Activated naive CD4-positive, alpha-beta T cell treated with anti-CD3 and anti-CD28 coated beads for 36 hours (primary cell): ENCODE measurements at places on chromosomes 16 and 17. TPM values are rescaled to one million over a fixed set of nuclear protein-coding genes. Genes with fewer than 3 reads are reported as not detected.

The ZP2 gene
- total RNA-seq = not detected

DNA sequence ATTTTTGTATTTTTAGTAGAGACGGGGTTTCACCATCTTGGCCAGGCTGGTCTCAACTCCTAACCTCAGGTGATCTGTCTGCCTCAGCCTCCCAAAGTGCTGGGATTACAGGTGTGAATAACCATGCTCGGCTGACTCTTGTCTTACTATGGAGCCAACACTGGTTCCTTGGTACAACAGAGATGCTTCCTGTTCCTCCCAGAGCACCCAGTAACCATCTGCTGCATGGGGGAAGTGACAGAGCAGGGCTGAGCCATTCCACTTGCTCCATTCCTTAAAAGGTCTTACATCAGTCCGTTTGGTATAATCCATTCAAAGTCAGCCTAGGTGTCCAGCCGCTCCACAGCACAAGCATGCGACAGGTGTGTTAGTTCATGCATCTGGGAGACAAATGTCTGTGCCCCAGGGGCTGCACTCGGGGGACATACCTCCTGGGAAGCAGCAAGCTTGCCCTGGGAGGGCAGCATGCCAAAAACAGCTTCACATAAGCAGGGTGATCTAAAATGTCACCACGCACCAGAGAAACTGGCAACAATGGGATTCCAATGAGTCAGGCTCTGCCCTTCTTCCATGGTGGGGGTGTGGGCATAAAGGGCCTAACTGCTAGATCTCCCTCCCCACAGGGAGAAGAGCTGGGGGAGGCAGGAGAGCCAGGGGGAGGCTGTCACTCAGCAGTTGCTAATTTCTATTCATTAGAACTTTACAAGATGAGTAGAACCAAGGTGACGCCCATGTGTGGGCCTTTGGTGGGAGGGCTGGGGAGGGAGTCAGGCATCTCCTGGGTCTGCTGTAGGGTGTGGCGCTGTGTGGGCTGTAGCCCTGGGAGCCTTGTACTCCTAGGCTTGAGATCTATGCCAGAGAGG, 35.5 kb downstream of the PIPOX start:
- no peak overlapping the region for H3K4me3 ChIP-seq
- no peaks in the 10 kb centered on the region for H3K36me3 ChIP-seq
- no peaks in the 10 kb centered on the region for H3K27me3 ChIP-seq
- no peak for DNase-seq
- no peaks in the 10 kb centered on the region for H3K4me1 ChIP-seq
- H3K27ac ChIP-seq = no peak overlapping the region

The KLHL10 gene
- not detected for total RNA-seq

DNA sequence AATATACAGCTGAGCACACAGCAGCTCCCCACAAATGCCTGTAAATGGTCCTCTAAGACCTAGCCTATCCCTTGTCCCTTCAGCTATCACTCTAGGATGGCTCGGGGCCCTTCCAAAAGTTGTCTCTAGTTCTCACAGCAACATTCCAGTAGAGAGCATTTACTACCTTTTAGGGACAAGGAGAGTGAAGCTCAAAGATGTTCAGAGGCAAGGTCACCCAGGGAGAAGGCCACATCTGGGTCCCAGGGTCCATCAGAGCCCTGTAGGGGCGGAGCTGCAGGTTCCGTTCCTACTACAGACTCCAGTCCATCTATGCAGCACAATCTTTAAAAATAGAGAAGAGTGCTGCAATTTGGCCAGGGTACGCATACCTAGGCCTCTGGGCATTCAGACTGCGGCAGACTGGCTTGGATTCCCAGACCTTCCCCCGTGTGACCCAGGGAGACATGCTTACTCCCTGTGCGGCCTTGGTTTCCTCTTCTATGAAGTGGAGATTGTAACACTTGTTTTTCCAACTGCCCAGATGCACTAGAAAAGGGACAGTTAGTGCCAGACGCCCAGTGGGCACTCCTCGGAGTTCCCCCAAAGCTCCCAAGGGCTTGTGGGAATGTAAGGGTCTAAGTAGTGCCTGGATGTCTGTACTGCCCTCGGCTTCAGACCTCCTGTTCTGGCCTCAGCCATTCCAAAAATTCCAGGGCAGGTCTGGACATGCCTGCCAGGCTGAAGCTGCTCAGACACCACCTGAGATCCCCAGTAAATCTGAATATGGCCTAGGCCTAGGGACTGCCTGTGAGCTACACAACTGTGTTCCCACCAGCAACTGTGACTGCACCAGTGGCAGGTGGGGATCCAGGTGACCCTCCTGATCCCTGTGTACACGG, 2.5 kb downstream of the SLC12A4 start:
- H3K27ac ChIP-seq = no peak overlapping the region
- no peak for DNase-seq
- no peak overlapping the region for H3K4me3 ChIP-seq
- peaks cover 3% of the 10 kb centered on the region for H3K36me3 ChIP-seq

The PPY gene
- not detected for total RNA-seq

The BCL6B gene
- 0.62 TPM for total RNA-seq

GRCh38 chr17:7112510-7113108, 2.0 kb downstream of the ASGR2 start:
- H3K27me3 ChIP-seq = no peaks in the 10 kb centered on the region
- H3K36me3 ChIP-seq = no peaks in the 10 kb centered on the region
- H3K4me3 ChIP-seq = no peak overlapping the region
- no peak for DNase-seq
- H3K27ac ChIP-seq = no peak overlapping the region
- H3K4me1 ChIP-seq = peaks cover 6% of the 10 kb centered on the region

DNA sequence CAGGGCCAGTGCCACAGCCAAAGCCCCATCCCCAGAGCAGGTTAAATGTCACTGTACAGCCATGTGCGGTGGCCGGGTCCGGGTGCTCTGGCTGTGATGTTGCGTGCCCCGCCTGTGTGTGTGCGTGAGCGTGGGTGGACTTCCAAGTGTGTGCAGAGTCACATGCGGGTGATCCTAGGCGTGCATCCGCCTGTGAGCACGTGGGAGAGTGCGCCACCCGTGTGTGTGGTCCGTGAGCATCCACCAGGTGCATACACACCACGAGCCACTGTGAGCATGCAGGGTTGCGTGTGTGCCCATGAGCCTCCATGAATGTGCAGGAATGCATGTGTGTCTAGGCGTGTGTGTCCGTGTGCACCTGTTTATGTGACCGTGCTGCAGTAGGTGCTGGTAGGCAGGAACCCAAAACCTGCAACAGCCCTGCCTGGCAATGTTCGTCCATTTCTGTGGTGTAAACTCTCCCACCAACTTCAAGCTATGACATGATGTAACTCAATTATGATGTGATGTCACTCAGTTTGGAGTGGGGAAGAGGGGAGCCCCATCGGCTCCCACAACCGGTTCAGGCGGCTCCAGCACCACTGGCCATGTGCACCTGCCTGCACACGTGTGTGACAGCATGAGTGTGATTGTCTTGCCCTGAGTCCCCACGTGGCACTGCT, 37.6 kb upstream of the ACSF3 start:
- peaks cover 2% of the 10 kb centered on the region for H3K4me1 ChIP-seq
- H3K36me3 ChIP-seq = no peaks in the 10 kb centered on the region
- H3K27me3 ChIP-seq = no peaks in the 10 kb centered on the region
- DNase-seq = no peak
- H3K27ac ChIP-seq = no peak overlapping the region
- no peak overlapping the region for H3K4me3 ChIP-seq

The FBXO39 gene
- not detected for total RNA-seq

DNA sequence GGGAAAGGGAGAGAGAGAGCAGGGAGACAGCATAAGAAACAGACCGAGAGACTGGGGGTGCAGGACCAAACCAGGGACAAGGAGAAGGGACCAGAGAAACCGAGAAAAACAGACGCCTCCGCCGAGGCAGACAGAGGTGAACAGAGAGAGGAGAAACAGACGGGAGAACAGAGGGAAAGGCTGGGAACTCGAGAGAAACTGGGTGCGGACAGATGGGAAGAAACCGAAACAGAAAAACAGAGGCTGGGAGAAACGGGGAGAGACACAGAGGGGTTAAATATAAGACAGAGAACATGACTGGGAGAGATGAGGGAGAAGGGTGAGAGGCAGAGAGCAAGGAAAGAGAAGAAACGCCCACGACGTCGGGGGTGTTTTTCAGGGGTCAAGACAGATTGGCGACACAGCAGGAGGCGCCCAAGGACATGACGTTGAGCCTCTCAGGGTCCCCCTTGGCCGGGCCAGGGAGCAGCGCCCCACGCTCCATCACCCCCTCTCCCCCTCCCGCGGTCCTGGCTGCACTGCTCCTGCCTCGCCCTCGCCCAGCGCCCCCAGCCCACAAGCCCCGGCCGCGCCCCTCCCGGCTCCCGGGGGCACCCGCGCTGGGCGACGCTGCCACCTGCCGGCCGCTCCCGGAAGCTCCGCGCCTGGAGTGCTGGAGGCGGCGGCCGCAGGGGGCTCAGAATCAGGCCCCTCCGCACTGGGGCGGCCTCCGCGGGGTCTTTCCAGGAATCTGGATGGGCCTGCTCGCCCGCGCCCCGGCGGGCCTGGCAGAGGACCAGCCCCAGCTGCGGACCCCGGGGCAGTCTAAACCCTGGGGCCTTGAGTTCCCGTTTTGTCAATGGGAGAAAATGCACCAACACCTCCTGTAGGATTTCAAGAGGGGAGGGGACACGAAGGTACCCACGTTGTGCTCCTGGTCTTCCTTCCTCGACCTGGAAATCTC, 1.3 kb upstream of the TMEM92 start:
- no peaks in the 10 kb centered on the region for H3K36me3 ChIP-seq
- DNase-seq = peak; percentile 52
- no peak overlapping the region for H3K27ac ChIP-seq
- H3K4me1 ChIP-seq = peaks cover 13% of the 10 kb centered on the region
- peaks cover 27% of the 10 kb centered on the region for H3K27me3 ChIP-seq

DNA sequence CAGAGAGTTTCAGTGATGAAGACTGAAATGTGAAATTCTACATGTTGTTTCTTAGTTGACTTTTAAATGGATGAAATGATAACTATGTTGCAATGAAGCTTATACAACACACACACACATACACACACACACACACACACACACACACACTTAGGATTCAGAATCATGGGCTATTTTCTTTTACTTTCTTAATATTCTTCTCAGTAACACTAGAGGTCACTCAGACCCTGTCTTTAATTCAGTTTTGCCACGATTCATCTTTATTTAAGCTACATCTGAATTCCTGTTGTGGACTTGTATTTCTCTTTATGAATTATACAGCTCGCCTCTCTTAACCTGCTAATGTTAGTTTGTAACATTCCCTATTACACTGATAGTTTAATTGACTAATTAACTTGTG, 109.6 kb upstream of the GOT2 start:
- H3K4me1 ChIP-seq = no peaks in the 10 kb centered on the region
- no peak overlapping the region for H3K4me3 ChIP-seq
- DNase-seq = no peak
- H3K36me3 ChIP-seq = no peaks in the 10 kb centered on the region
- H3K27ac ChIP-seq = no peak overlapping the region
- H3K27me3 ChIP-seq = no peaks in the 10 kb centered on the region

DNA sequence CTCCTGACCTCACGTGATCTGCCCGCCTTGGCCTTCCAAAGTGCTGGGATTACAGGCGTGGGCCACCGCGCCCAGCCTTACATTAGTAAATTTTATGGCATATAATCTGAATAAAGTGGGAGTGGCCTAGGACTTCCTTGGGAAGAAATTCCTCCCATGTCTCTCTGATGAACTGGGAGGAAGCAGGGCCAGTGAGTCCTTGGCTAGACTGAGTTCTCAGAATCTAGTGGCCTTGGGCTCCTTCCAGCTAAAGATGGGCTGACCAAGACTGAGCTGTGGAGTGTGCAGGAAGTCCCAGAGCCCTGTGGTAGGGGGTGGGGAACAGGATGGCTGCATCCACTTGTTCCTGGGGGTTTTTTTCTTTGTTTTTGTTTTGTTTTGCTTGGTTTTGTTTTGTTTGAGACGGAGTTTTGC, 10.0 kb upstream of the NAGLU start:
- H3K27me3 ChIP-seq = no peaks in the 10 kb centered on the region
- no peaks in the 10 kb centered on the region for H3K36me3 ChIP-seq
- no peak overlapping the region for H3K4me3 ChIP-seq
- H3K4me1 ChIP-seq = peaks cover 24% of the 10 kb centered on the region

The TEX19 gene
- total RNA-seq = 0.21 TPM

The CX3CL1 gene
- not detected for total RNA-seq

DNA sequence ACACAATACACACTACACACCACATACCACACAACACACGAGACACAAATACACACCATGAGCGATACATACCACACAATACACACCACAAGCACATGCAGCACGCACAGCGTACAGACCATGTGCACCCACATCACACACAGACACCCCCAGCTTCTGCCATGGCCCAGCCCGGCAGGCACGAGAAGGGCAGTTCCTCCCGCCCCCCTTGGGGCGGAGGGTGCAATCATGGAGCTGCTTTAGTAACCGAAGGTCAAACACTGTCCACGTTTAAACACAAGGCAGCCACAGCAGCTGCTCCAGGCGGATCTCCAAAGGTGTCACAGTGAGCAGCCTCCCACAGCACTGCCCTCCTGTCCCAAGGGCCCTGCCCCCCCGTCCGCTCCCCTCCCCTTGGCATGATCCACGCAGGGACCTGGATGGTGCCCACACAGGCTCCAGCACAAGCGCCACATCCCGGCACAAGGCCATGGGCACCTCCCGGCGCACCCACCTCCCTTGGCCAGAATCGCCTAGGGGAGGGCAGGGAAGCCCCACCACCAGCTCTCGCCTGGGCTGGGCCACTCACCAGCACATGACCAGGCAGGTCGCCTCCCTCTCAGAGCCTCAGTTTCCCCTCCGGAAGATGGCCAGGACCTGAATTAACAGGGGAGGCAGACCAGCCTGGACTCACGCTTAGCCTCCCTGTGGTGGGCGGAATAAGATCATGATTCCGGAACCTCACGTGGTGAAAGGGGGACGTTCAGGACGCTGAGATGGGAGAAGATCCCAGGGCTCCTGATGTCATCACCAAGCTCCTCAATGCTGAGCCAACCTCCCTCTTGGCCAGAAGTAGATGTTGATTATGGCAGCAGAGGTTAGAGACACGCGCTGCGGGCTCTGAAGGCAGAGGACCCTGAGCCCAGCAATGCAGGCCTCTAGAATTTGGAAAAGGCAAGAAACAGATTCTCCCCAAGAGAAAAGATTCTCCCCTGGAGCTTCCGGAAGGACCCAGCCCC, 32.6 kb upstream of the ZNF469 start:
- DNase-seq = no peak
- H3K27me3 ChIP-seq = no peaks in the 10 kb centered on the region
- peaks cover 5% of the 10 kb centered on the region for H3K4me1 ChIP-seq
- no peaks in the 10 kb centered on the region for H3K36me3 ChIP-seq
- H3K27ac ChIP-seq = no peak overlapping the region
- H3K4me3 ChIP-seq = no peak overlapping the region

DNA sequence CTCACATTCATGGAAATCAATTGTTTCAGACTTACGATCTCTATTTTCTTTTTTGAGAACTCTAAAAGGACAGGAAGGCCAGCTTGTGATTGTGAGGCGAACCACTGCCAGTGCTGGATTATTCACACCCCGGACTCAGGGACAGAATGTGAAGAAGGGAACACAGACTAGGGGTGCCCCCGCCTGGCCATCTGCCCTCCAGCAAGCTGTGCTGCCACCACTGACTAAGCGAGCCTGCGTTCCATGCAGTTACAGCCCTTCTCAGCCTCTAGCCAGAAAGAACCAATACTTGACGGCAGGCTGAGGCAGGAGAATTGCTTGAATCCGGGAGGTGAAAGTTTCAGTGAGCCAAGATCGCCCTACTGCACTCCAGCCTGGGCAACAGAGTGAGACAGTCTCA, 2.8 kb downstream of the HAGH start:
- peak; percentile 21 for DNase-seq
- H3K27ac ChIP-seq = no peak overlapping the region
- peaks cover 32% of the 10 kb centered on the region for H3K4me1 ChIP-seq
- H3K36me3 ChIP-seq = peaks cover 3% of the 10 kb centered on the region

The CPHXL2 gene
- not detected for total RNA-seq
